CD4-positive, alpha-beta T cell treated with Interleukin-15 for 4 hours (primary cell): ENCODE measurements at places on chromosomes 3 and 15.

GRCh38 chr15:33113666-33114373, 80.7 kb downstream of the FMN1 start:
- DNase-seq, result no peak

GRCh38 chr3:194265505-194265892, 85.6 kb downstream of the CPN2 start:
- no peak for DNase-seq

GRCh38 chr3:38210141-38210757, 44.9 kb downstream of the OXSR1 start:
- DNase-seq, result no peak

- no peak for DNase-seq
Measured at GRCh38 chr15:39581242-39581792, 438 bp downstream of the THBS1 start.

GRCh38 chr3:120025520-120025919, 68.7 kb downstream of the GSK3B start:
- DNase-seq, result peak; percentile 19

DNA sequence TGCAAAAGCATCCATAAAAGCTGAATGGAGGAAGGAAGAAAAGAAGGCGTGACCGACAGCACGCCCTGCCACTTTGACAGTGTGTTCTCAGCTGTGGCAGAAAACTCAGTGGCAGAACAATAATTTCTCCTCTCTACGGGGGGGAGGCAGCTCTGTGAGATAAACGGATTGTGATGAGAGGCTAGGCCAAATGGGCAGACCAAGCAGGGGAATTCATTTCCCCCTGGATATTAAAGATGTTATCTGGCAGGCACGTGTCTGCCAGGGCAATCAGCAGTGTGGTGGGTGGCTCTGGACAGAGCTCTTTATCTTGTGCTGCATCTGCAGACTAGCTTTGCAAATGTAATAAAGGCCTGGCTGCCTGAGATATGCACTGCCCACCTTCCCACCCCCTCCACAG, 1.9 kb upstream of the RMDN3 start:
- no peak for DNase-seq

DNA sequence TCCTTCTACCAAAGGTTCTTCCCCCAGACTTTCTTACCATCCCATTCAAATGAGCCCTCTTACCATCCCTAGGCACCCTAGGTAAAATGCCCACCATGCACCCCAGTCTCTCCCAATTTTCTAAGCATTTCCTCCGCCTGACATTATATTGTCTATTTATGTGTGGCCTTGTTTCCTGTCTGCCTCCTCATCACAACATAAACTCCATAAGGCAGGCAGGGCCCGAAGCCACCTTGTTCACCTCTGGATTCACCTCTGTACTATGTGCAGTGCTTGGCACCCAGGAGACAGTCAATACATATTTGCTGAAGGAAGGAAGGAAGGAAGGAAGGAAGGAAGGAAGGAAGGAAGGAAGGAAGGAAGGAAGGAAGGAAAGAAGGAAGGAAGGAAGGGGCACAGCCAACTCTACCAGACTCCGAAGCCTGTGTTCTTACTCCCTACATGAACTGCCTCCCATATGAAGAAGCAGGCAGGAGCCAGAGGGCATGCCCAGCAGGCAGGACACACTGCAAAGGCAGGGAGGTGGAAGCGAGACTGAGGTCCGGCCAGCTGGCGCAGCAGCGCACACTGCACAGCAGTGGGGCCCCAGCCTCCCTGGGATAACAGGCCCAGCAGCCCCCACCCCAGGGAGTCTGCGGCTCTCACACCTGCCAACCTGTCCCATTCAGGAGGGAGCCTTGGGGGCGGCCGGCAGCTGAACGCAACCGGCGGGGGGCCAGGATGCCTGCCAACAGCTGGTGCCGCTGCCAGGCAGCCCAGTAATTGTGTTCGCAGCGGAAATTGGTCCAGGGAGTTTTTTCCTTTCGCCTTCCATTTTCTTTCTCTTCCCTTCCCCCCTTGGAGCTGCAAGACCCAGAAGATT, 106.0 kb upstream of the LINGO1 start:
- DNase-seq, result no peak

DNA sequence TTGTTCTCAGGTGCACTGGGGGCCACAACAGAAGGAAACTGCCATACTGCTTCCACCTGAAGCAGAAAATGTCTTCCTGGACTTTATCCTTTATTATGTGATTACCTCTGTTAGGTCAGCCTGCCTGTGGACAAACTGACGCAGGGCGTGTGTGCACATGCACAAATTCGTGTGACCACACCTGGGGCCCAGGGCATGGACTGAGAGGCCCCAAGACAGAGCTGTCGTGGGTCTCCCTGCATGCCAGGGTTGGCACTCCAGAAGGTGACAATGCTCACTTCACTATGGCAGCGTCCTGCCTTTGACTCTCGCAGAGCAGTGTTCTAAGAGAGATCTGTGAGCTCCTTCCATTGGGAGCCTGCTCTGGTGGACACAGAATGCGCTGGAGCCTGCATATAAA, 34.5 kb downstream of the CCDC12 start:
- no peak for DNase-seq

GRCh38 chr3:69386556-69387385, 883 bp upstream of the FRMD4B start:
- DNase-seq, result no peak

DNA sequence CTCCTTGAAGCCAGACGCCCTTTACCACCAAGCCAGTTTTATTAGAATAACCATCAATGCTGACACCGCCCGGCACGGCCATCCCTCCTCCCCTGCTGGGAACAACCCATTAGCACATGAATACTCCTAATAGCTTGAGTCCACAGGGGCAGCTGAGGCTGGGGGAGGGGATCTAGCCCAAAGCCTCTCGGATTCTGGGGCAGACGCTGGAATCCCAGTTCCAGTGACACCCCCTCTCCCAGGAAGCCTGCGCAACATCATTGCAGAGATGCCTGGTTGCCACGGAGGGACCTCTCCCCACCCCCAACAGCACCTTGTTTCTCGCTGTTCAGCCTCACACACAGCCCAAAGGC, 1.2 kb upstream of the LINGO1 start:
- no peak for DNase-seq

DNA sequence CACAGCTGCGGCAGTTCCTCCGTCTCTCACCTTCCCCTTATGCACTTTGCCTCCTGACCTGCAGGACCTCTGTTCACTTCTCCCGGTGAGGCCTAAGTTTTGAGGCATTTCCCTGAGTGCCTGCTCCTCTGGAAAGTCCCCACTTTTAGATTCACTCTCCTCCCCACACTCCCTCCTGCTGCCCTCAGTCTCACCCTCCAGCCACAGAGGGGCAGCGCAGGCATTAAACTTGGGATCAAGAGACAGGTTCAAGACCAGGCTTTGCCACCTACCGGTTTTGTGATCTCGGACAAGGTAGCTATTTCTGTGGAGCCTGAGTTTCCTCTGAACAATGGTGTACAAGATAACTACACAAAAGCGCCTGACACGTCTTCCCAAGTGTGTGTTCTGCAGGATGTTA, 19.4 kb downstream of the SLC6A11 start:
- DNase-seq, result no peak

DNA sequence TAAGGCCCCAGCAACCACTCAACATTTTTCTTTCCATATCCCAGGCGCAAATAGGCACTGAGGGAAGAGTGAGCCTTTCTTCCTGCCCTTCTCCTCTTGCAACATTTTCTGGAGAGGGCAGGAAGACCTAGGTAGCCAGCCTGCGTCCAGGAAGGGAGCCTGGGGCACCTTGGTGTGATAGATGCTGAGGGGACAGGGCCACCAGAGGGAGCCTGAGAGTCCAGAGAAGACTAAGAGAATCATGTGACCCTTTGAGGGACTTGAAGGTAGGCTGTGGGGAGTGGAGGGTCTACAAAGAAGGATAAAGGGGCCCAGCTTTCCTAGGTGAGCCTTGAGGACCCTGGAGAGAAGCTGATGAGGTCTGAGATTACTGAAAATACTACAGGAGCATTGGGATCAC, 346.6 kb downstream of the CNTN6 start:
- DNase-seq, result no peak

DNA sequence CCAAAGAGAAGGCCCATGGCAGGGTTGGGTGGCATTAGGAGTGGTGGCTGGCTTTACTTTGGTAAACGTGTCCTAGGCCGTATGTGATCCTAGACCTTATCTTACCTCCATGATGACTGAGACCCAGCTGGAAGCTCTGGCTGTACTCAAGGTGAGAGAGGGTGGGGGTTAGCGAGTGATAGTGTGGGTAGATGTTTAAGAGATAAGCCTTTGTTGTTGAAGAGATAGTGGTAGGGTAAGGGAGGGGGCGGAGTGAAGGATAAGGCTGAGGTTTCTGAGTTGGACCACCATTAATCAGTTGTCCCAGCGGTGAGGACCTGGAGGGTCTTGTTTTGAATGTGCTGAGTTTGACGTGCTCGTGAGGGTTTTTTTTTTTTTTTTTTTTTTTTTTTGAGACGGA, 61.5 kb upstream of the ULK4 start:
- DNase-seq, result no peak

GRCh38 chr3:151452368-151452767, 8.5 kb downstream of the IGSF10 start:
- DNase-seq, result no peak

DNA sequence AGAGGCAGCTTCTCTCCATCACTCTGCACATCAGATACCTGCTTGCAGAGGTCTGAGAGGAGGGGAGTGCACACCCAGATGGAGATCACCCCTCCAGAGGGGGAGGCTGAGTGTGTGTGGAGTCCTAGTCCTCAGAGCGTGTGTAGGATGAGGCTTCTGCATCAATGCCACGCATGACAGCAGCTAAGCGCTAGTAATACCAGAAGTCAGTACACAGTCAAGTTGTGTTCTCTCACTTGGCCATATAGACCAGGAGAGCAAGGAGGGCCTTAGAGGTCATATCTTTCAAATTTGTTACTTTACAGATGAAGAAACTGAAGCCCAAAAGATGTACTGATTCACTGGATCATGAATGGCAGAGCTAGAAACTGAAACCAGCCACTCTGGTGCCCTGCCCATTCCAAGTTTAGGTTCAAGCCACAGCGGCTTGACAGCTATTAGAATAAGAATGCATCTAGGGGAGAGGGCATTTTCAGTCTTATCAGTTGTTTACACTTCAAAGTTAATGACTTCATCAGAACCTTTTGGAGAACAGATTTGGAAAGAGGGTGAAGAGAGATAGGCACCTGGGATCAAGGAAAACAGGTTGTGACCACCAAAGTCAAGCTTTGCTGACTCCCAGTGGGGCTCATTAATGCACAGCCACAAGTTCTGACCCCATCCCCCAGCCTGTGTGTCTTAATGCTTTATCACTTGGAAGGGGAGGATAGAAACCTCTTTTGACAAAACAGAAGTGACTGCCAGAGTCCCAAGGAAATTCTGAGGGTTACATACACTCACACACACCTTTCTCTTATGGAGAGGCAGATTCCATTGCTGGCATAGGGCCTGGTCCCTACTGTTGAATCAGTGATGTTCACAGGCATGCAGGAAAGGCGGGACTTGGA, 310.3 kb downstream of the CHST2 start:
- no peak for DNase-seq

GRCh38 chr3:79521221-79521848, 246.5 kb downstream of the ROBO1 start:
- no peak for DNase-seq

GRCh38 chr3:38549486-38549885, 53.3 kb downstream of the EXOG start:
- no peak for DNase-seq

GRCh38 chr3:33729993-33730392, 11.9 kb upstream of the CLASP2 start:
- no peak for DNase-seq

DNA sequence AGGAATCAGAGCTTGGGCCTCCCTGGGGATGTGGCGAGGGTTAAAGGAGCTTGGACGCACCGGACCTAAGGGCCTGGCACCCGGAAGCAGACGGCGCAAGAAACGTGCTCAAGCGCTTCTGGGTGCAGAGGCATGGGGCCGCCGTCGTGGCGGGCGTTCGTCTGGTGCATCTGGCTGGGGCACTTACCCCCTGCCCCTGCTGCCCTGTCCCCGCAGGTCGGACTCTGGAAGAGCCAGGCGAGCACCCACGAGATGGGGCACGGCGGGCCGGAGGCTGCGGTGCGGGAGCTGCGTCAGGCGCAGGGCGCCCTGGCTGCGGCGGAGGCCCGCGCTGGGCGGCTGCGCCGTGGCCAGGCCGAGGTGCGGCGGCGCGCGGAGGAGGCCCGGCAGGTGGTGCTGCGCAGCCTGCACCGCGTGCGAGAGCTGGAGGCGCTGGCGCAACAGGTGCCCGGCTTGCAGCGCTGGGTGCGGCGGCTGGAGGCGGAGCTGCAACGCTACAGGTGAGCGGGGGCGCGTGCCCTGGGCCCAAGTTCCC, 2.5 kb downstream of the EFCC1 start:
- DNase-seq, result peak; percentile 38

DNA sequence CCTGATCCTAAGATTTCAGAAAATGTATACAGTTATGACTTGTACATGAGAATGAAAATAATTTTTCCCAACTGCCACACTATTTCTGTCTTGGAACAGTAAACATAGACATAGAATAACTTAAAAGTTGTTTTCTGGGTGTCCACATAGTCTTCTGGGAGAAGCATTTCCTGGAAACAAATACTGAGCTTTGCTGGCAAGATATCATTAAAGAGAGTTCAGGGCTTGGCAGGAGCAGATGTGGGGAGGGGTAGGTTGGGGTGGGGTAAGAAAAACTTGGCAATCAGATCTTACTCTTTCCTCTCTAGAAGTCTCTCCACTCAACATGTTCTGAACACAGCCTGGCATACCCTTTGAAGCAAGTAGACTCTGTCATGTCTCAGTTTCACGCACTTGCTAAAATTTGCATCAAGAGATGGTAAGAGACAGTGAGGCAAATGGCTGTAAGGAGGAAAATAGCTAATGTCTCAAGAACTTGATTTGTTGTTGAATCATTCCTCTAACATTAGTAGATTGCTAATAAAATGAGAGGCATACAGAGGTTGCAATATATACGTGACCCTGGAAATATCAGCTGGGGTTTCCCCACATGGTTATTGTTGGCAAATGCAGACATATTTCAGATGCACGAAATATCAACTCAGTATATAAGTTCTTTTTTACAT, 27.3 kb upstream of the ABI3BP start:
- no peak for DNase-seq

DNA sequence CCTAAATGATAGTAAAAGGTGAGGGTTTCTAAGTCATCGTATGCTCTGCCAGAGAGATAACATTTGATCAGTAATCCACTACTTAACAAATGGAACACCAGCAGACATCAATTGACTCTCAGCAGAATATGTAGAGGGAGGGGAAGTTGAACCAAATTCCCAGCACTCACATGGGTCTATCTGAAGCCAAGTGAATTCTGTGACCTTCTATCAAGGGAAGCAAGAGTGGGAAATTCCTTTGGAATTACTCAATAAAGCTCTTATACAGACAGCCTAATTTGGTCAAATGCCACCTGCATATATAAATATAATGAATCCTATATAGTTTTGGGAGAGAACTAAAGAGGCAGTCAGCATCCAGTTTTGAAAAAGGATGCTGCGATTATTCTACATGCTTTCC, 15.8 kb upstream of the KCNMB2 start:
- no peak for DNase-seq

DNA sequence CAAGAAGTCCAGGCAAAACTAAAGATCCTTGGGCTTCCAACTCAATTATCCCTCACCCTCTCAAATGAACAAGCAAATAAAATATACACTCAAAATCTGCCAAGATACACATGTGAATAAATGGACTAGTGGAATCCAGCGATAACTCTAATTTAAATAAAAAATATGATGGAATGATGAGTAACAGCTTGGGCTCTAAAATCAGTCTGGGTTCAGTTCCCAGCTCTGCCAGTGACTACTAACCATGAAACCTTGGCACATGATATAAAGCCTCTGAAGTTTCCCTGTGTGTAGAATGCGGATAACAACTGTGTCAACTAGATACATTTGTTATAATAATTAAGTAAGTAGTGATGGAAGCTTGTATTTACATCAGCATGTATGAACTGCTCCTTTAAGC, 81.3 kb downstream of the CADPS start:
- no peak for DNase-seq

- DNase-seq, result no peak
Measured at GRCh38 chr3:33949074-33949473, 150.6 kb downstream of the PDCD6IP start.
